A549 treated with AZD2906 at 1 μM for 4 hours (cell line): ENCODE measurements at places on chromosomes 1 and 21. TPM values are rescaled to one million over a fixed set of nuclear protein-coding genes. Genes with fewer than 3 reads are reported as not detected.

TDRD5 gene
- total RNA-seq = 0.02 to 0.06 TPM (median 0.05 TPM) in 5 replicates

ESRRG gene
- total RNA-seq = not detected in 5 replicates

ITPKB gene
- 1.9 to 2.7 TPM (median 2.3 TPM) in 5 replicates for total RNA-seq

TMCO4 gene
- total RNA-seq = 5.0 to 7.4 TPM (median 6.3 TPM) in 5 replicates

C8B gene
- not detected in 5 replicates for total RNA-seq

CHRNB2 gene
- total RNA-seq = 0.32 to 0.51 TPM (median 0.39 TPM) in 5 replicates
